ENCODE measurements at places on chromosomes 3 and 15. TPM values are rescaled to one million over a fixed set of nuclear protein-coding genes. Genes with fewer than 3 reads are reported as not detected.
A peak's percentile ranks its signal among the peaks of the same experiment; 100 is the strongest.

Gene MINAR1
- total RNA-seq, result 0.38 TPM

Gene CCR9
- total RNA-seq, result 214 TPM

DNA sequence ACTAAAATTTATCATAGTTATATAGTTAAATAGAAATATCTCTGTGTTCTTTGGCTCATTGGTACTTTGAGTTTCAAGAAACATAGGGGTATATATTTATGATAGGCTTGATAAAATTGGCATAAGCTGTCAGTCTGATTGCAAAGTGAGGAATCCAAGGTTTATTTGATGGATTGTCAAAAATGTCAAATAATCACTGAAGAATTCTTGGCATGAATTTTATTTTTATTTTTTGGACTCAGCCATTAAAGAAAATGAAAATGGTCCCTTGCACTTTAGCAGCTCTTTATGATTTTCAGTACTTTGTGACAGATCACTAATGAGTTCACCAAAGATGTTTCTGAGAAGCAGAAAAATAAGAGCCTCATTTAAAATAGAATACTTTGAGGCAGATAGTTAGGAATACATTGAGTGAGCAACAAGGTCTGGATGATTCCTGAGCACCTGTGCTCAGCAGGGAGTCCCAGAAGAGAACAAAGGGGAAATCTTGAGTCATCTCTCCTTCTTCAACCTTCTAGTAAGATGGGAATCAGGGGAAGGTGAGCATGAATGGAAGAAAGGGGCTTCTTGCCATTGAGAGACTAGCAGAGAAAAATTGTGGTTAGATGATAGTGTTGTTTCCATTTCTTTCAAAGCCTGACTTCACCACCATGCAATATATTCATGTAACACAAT is 85.3 kb upstream of the VEPH1 start:
- no peaks in the 10 kb centered on the region for H3K36me3 ChIP-seq
- H3K4me3 ChIP-seq, result no peak overlapping the region
- H3K27ac ChIP-seq, result no peak overlapping the region
- H3K4me1 ChIP-seq, result no peaks in the 10 kb centered on the region
- no peaks in the 10 kb centered on the region for H3K27me3 ChIP-seq

GRCh38 chr15:68816795-68817303 is 3.8 kb downstream of the ANP32A start:
- peaks cover 15% of the 10 kb centered on the region for H3K4me1 ChIP-seq
- no peak for DNase-seq
- H3K27me3 ChIP-seq, result no peaks in the 10 kb centered on the region
- H3K36me3 ChIP-seq, result peaks cover 12% of the 10 kb centered on the region

Gene LOXL1
- total RNA-seq, result 6.6 TPM

Gene SLC15A2
- 1.0 TPM for total RNA-seq

GRCh38 chr3:193269343-193270028 is 28.5 kb downstream of the PLAAT1 start:
- H3K4me1 ChIP-seq, result no peaks in the 10 kb centered on the region
- no peaks in the 10 kb centered on the region for H3K36me3 ChIP-seq
- H3K27me3 ChIP-seq, result no peaks in the 10 kb centered on the region
- DNase-seq, result no peak
- H3K4me3 ChIP-seq, result no peak overlapping the region

- DNase-seq, result no peak
- no peak overlapping the region for H3K4me3 ChIP-seq
- H3K36me3 ChIP-seq, result no peaks in the 10 kb centered on the region
- H3K27me3 ChIP-seq, result no peaks in the 10 kb centered on the region
- H3K4me1 ChIP-seq, result no peaks in the 10 kb centered on the region
These were observed 514.2 kb upstream of the BCHE start for GRCh38 chr3:166351461-166351860.

Gene CPNE9
- total RNA-seq, result 0.14 TPM

DNA sequence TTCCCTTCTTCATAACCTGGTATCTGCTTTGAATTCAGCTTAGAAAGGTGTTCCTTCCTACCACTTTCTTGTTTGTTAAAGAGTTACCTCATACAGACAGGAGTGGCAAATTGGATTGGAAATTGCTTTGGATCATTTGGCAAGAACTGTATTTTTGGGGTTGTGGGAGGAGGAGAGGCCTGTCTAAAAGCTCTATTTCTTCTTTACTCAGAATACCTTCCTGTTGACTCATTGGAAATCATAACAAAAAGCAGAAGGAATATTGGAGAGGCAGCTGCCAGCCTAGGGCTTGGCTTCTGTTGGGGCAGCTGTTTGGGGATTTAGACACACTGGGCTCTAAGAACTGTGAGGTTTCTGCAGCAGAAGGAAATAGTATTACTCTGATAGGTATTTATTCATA is 14.2 kb downstream of the IQGAP1 start:
- H3K27ac ChIP-seq, result peak overlapping the region; percentile 15
- peaks cover 14% of the 10 kb centered on the region for H3K4me1 ChIP-seq
- H3K27me3 ChIP-seq, result no peaks in the 10 kb centered on the region
- H3K4me3 ChIP-seq, result no peak overlapping the region

Gene GASK1A
- total RNA-seq, result 1.5 TPM

Gene GOLGA8S
- 0.05 TPM for total RNA-seq

GRCh38 chr3:11928381-11928780 is 75.8 kb upstream of the SYN2 start:
- no peaks in the 10 kb centered on the region for H3K4me1 ChIP-seq
- DNase-seq, result no peak
- no peak overlapping the region for H3K27ac ChIP-seq
- H3K36me3 ChIP-seq, result no peaks in the 10 kb centered on the region
- no peaks in the 10 kb centered on the region for H3K27me3 ChIP-seq

DNA sequence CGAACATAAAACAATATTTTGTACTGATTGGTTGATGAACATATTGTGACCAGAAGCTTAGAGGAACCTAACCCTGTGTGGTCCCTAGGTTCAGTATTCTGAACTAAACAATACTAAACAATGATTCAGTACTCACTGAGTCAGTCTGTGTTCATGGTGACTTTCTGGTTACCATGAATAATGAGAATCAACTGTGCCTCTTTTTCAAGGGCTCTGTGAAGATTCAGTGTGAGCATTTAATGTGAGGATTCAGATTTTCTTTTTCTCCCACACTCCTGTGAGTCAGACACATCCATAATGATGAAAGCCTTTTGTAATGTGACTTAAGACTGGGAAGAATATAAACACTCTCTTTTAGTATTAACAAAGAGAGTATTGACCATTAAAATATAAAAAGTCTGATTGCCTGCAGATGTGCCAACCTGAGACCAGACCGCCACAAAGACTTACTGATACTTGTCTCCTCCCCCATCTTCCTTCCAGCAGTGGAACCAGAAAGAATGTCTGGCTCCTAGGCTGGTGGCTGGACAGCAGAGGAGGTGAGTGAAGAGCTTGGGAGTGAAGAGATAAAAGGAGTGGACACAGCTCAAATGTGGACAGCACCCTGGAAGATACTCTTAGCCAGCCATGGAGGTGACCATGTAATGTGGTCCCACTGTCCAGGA is 17.6 kb upstream of the ACTL6A start:
- no peaks in the 10 kb centered on the region for H3K4me1 ChIP-seq
- H3K36me3 ChIP-seq, result no peaks in the 10 kb centered on the region
- no peaks in the 10 kb centered on the region for H3K27me3 ChIP-seq
- no peak for DNase-seq
- no peak overlapping the region for H3K4me3 ChIP-seq

- H3K27me3 ChIP-seq, result no peaks in the 10 kb centered on the region
- H3K4me3 ChIP-seq, result no peak overlapping the region
- H3K4me1 ChIP-seq, result no peaks in the 10 kb centered on the region
- no peak overlapping the region for H3K27ac ChIP-seq
- H3K36me3 ChIP-seq, result no peaks in the 10 kb centered on the region
- no peak for DNase-seq
These were observed 16.0 kb upstream of the ZNF710 start for GRCh38 chr15:89985111-89985510.

DNA sequence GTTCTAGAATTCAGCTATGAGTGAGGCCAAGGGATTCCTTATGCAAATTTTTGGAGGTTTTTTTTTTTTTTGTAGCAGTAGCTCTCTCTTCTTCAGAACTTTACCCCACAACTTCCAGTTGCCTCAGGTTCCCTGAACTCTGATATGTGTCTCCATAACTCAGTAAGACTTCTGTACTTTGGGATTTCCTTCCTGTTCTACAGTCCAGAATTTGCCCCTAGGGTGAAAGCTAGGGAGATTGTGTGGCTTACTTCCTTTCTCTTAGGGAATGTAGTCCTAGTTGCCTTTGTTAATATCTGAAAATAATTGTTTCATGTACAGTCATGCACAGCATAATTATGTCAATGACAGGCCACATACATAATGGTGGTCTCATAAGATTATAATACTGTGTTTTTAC is 30.8 kb downstream of the LRRC28 start:
- no peaks in the 10 kb centered on the region for H3K27me3 ChIP-seq
- no peak overlapping the region for H3K27ac ChIP-seq
- H3K36me3 ChIP-seq, result no peaks in the 10 kb centered on the region
- H3K4me3 ChIP-seq, result no peak overlapping the region

- H3K4me1 ChIP-seq, result no peaks in the 10 kb centered on the region
- H3K27ac ChIP-seq, result no peak overlapping the region
- no peak for DNase-seq
- no peaks in the 10 kb centered on the region for H3K27me3 ChIP-seq
These were observed 9.3 kb downstream of the GLDN start for GRCh38 chr15:51350723-51351122.

GRCh38 chr3:150216041-150216811 is 191.9 kb upstream of the TSC22D2 start:
- peak overlapping the region; percentile 7 for H3K27ac ChIP-seq
- no peak for DNase-seq
- H3K4me3 ChIP-seq, result no peak overlapping the region
- no peaks in the 10 kb centered on the region for H3K4me1 ChIP-seq
- H3K27me3 ChIP-seq, result no peaks in the 10 kb centered on the region
- H3K36me3 ChIP-seq, result no peaks in the 10 kb centered on the region

DNA sequence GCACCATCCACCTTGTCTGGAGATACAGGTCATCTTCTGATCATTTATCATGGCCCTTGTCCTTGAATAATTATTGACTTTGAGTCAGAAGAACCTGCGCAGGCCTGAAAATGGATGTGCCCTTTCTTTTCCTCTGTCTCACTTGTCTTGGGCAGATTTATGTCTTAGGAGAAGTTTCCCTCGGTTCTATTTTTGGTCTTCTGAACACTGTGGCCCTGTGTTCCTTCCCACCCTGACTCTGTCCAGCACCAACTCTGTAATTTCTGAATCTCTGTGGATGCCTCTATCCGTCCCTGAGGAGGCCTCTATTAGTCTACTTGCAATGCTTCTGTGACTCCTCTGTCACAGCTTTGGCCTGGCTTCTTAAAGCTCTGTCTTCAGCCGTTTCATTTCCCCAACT is 680.8 kb upstream of the CFAP20DC start:
- no peaks in the 10 kb centered on the region for H3K27me3 ChIP-seq
- DNase-seq, result no peak
- no peak overlapping the region for H3K27ac ChIP-seq
- no peaks in the 10 kb centered on the region for H3K36me3 ChIP-seq

- no peak for DNase-seq
- peaks cover 12% of the 10 kb centered on the region for H3K36me3 ChIP-seq
- no peak overlapping the region for H3K4me3 ChIP-seq
- no peaks in the 10 kb centered on the region for H3K27me3 ChIP-seq
- no peak overlapping the region for H3K27ac ChIP-seq
These were observed 122.7 kb upstream of the MNS1 start for GRCh38 chr15:56587686-56588085.

Gene CCDC39
- total RNA-seq, result 0.05 TPM

DNA sequence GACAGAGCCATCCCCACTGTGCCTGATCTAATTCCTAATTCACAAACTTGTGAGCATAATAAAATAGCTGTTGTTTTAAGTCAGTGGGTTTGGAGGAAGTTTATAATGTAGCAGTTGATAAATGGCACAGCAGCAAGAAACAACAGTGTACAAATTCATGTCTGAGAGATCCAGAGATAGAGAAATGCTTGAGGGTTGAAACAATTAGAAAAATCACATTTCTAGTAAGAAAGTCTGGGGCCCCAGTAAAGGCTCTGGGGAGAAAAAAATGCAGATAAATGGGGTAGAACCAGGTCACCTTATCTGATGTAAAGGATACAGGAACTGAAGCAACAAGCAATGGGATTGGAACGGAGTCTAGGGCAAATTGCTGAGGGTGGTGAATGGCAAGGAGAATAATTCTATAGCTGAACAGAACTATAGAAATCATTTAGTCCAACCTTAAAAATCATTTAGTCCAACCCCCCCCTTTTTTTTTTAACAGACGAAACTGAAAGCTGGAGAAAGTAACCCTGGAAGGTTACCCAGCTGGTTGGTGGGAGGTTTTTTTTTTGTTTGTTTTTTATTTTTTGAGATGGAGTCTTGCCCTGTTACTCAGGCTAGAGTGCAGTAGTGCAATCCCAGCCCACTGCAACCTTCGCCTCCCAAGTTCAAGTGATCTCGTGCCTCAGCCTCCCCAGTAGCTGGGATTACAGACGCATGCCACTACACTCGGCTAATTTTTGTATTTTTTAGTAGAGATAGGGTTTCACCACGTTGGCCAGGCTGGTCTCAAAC is 14.3 kb upstream of the SHQ1 start:
- peaks cover 5% of the 10 kb centered on the region for H3K4me1 ChIP-seq

GRCh38 chr15:30830961-30831360 is 72.8 kb upstream of the FAN1 start:
- H3K27me3 ChIP-seq, result no peaks in the 10 kb centered on the region
- H3K4me1 ChIP-seq, result peaks cover 20% of the 10 kb centered on the region
- H3K4me3 ChIP-seq, result no peak overlapping the region
- H3K27ac ChIP-seq, result no peak overlapping the region

GRCh38 chr3:8972639-8973038 is 9.4 kb upstream of the RAD18 start:
- H3K4me1 ChIP-seq, result no peaks in the 10 kb centered on the region
- no peak for DNase-seq
- no peaks in the 10 kb centered on the region for H3K36me3 ChIP-seq
- no peaks in the 10 kb centered on the region for H3K27me3 ChIP-seq
- H3K27ac ChIP-seq, result no peak overlapping the region
- no peak overlapping the region for H3K4me3 ChIP-seq

DNA sequence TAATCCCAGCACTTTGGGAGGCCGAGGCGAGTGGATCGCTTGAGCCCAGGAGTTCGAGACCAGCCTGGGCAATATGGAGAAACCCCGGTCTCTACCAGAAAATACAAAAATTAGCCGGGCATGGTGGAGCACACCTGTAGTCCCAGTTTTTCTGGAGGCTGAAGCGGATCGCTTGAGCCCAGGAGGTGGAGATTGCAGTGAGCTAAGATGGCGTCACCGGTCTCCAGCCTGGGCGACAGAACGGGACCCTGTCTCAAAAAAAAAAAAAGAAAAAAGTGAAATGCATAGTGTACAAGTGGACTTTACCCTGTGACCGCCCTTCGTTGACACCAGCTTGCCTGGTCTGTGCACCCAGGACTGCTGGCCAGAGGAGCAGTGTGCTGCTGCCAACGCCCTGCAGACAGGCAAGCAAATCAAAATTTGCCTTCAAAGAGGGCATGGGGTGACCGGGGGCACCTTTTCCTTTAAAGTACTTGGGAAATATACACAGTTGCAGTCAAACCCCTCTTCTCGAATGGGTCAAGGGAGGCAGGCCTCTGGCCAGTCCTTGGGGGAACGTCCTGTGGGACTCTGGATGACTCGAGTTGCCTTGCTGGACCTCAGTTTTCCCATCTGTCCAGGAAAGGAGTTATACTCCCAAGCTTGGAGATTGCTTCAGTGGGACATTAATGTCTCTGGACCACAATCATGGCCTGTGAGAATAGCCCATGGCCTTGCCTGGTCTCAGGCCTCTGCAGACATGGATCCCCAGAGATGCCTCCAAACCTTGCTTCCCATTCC is 1.0 kb downstream of the XYLB start:
- H3K4me1 ChIP-seq, result peaks cover 7% of the 10 kb centered on the region
- no peaks in the 10 kb centered on the region for H3K36me3 ChIP-seq
- H3K4me3 ChIP-seq, result peak overlapping the region; percentile 56
- H3K27me3 ChIP-seq, result no peaks in the 10 kb centered on the region
- no peak for DNase-seq

Gene GCSAM
- 40.1 TPM for total RNA-seq

All from thymus (tissue), 14 donors.